ENCODE measurements at places on chromosomes 7 and 10.

- no peak for DNase-seq
Measured at GRCh38 chr7:132171130-132171576, 405.1 kb downstream of the PLXNA4 start.

DNA sequence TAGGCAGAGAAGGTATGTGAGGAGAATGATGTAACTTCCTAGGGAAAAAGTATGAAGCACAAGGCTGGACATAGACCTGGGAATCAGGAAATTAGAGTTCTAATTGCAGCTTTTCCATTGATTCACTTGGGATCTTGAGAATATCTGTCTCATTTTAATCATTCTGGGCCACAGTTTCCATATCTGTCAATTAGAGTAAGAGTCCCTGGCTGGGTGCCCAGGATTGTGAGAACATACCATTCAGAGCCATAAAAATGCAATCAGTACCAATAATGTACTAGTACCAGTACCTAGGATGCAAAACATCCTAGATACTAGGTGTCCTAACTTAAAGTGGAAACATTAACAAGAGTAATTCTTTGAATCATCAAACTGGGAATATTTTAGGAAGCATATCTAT is 29.6 kb downstream of the CAV1 start:
- DNase-seq: no peak

- DNase-seq: no peak
Measured at GRCh38 chr10:14413523-14413922, 82.8 kb upstream of the FRMD4A start.

DNA sequence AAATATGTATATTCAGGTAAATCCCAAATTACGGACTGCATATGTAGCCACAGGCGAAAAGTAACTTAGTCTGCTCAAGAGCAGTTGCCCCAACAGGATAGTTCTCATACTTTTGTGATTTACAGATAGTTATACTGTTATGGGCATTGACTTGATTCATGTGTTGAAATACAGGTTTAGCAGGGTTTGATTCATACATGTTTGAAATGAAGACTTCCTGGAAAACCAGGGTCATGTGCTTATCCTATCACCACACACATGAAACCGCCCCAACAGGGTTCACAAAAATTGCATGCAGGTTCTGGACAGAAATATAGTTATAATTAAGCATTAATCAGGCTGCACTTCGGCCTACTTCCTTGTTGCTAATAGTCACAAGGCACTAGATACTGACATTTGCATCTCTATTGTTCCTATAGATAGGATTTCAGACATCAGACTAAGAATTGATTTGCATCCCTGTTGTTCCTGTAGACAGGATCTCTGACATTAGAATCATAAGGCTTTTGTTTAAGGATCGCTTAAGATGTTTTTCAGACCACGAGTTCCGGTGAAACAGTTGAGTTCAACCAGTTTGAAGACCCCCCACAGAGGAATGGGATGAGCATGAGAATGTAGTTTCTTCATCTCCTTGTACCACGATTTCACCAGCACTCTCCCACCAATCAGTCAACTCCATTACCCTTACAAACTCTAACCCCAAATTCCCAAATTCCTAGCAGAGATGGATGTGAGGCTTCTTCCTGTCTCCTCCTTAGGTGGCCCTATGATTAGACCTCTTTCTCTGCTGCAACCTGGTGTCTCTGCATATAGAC is 2.0 kb upstream of the ZNF398 start:
- DNase-seq: no peak

- no peak for DNase-seq
Measured at GRCh38 chr7:10860516-10860915, 113.2 kb upstream of the PHF14 start.

GRCh38 chr10:96512524-96513304 is 1.0 kb downstream of the TLL2 start:
- DNase-seq: no peak

GRCh38 chr7:80540836-80541235 is 29.0 kb upstream of the GNAT3 start:
- no peak for DNase-seq

DNA sequence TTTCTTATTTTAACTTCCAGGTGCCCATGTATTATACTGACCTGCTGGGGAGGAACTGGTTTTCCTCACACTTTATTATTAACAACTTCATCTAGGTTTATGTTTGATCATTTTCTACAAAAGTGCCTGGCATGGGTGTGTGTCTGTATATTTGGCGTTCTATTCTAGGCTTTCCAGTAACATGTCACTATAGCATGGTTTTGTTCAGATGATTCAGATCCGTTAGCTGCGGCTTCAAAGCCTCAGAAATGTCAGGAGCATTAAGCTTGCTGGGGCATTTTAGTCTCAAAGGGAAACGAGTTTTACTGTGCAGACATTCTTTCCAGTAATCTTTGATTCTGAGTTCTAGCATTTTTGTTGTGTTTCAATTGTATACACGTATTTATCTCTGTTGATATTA is 2.3 kb downstream of the INPP5A start:
- no peak for DNase-seq

- DNase-seq: no peak
Measured at GRCh38 chr7:132371948-132372347, 204.3 kb downstream of the PLXNA4 start.

DNA sequence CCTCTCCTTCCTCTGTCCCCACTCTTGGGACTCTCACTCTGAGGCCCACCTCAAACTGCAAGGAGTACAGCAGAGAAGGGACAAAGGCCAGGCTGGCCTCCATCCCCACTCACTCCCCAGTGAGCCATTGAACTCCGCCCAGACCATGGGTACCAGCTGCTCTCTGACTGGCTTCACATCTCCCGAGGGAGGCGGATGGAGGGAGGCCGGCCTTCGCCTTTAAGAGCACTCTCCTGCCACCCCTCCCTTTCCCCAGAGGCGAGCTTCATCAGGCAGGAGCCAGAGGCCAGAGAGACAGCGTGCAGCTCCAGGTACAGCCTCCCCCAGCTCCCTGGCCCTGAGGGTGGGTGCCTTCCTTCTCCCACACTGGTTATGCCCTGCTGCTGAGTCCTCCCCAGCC is 1.8 kb upstream of the LDB3 start:
- DNase-seq: peak; percentile 62

DNA sequence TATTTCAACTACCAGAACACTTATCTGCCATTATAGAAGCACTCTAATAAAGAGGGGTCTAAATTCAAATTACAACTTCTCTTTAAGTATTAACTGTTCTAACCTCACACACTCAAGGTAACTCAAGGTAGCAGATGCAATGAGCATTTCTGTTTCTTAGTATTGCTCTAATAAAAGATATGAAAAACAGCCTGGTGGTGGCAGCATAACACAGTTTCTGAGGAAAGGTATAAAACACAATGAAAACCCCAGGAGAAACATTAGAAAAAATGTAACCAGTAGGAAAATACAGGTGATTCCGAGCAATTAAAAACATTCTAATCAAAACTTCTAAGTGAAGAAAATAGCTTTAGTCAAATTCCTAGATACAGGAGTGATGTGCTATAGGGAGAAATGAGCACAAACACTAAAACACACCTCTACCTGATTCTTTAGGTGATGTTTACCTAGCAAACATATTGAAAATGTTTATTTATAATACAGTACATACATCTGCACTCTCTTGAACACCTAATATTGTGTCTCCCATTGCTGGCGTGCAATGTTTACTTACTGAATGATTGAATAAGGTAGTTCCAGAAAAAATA is 3.5 kb downstream of the MKRN1 start:
- peak; percentile 43 for DNase-seq

- no peak for DNase-seq
Measured at GRCh38 chr10:22003964-22004281, 393 bp upstream of the DNAJC1 start.

DNA sequence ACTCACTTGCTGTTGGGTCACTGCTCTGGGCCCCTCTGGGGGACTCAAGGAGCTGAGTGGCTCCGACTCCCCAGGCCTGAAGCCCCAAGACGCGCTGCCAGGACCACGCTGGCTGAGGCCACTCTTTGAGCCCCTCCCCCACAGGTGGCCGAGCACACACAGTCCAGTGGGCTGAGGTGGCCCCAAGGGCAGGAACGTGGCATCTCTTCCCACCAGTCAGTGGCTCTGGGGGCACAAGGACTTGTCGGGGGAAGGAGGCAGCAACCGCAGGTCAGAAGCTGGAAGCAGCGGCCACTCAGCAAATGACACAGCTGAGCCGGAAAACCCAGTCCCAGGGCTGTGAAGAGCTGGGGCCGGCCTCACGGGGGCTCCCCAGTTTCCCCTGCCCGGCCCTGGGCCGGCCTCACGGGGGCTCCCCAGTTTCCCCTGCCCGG is 24.1 kb downstream of the GRIFIN start:
- DNase-seq: no peak

DNA sequence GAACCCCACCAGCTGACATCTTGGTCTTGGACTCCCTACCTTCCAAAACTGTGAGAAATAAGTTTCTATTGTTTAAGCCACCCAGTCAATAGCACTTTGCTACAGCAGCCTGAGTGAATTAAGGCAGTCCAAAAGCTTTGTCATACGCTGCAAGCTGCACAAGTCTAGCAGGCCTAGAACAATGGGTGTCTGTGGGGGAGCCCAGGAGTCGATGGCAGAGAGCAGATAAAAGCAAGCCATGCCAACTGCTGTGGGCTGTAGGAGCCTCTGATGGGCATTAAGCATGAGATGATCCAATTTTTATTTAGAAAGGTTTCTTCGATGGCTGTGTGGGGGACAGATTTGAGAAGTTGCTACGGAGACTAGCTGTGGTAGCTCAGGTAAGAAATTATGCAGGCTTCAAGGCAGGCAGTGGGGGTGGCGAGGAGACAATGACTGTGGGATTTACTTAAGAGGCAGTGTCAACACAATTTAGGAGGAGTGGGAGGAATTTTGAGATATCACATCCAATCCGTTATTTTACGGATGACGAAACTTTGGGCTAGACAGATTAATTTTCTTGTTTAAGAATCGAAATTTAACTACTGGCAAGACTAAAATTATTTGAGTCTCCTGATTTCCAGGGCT is 110.4 kb downstream of the NRCAM start:
- no peak for DNase-seq

DNA sequence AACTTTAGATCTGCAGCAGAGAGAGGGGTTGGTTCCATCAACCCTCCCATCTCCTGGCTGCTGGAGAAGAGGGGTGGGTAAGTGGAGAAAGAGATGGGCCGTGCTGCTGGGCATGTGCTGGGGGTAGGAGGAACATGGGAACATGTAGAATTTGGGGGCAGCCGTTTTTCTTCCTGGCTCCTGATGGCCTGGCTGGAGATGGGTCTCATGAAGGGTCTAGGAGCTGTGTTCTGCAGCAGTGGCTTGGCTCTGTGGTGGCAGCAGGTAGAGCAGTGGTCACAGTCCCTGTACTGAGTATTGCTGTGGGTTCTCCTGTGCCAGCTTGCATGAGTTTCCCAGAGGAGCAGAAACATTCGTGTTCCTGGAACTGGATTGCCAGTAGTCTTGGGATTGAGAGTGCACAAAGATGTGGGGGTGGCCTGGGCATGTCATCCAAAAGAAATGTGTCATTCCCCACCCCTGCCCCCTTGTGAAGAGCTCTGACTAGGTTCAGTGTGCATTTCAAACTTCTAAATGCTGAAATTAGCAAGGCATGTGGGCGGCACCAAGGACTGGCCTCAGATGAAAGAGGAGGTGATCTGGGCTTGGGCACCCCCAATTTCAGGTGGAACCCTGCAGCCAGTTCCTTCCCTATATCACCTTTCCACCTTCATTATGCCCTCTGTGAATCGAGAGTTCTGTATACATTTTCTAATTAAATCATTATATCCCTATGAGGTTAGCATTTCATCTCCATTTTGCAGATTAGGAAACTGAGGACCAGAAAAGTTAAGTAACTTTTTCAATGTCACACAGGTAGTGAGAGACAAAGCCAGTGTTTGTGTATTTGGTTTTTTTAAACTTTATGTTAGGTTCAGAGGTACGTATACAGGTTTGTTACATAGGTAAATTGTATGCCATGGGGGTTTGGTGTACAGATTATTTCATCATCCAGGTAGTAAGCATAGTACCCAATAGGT is 2.1 kb downstream of the CHST3 start:
- DNase-seq: no peak

DNA sequence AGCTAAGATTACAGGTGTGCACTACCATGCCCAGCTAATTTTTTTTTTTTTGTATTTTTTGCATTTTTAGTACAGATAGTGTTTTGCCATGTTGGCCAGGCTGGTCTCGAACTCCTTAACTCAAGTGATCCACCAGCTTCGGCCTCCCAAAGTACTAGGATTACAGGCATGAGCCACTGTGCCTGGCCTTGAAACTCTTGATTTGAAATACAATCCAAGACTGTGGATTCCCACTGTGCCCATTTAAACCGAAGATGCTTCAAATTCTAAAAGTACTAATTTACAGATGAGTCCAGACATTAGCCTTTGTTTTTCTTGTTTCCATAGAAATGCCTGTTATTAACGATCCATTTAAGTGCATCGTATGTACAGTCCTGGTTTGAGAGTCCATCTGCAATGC is 130.9 kb downstream of the CACNA2D1 start:
- DNase-seq: no peak

DNA sequence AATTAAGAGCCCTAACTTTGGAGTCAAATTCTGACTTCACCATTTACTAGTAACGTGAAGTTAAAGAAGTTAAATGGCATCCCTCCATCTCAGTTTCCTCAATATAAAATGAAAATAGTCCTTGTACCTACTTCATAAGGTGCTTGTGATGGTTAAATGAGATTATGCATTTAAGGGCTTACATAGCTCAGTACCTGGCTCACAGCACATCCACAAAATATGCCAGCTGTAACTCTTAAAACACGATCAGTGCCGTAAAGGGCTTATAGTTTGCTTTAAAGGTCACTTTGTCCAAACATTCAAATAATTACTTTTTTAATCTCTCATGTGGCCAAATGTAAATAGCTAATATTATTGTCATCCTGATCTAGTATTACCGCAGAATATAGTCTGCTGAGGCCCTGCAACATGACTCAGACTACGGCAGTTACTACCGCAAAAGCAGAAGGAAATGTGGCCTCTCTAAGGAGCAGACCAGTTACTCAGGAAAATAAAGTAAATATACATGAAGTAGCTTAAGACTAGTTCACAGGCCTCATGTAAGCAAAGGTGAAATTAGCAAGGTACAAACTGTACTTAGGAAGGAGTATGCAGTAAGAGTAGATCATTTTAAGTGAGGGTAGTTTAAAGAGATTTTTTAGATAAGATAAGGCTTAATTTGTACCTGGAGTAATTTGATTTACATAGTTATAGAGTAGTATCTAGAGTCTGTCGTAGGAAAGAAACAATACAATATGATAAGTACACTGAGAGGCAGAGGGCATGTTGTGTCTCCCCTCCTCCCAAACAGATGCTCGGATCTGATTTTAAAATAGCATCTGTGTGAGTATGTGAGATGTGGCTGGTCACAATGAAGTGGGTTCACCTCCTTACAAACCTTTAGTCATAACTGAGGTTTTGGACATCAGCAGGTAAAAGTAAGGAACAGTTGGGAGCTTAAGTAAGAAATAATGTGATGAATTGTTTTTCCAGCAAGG is 13.1 kb downstream of the CASP2 start:
- DNase-seq: no peak

All from midbrain (tissue), 1 donor.